IPS-NIHi11 (cell line): ENCODE measurements at places on chromosomes 11 and 22.
A peak's percentile ranks its signal among the peaks of the same experiment; 100 is the strongest.

GRCh38 chr22:29530716-29531115, 22.8 kb downstream of the THOC5 start:
- no peak for DNase-seq

GRCh38 chr22:27792452-27793161, 8.9 kb downstream of the MN1 start:
- DNase-seq, result no peak

GRCh38 chr11:100273066-100273815, 413.8 kb upstream of the ARHGAP42 start:
- no peak for DNase-seq

GRCh38 chr11:58485961-58486360, 21.9 kb downstream of the OR5B21 start:
- no peak for DNase-seq

DNA sequence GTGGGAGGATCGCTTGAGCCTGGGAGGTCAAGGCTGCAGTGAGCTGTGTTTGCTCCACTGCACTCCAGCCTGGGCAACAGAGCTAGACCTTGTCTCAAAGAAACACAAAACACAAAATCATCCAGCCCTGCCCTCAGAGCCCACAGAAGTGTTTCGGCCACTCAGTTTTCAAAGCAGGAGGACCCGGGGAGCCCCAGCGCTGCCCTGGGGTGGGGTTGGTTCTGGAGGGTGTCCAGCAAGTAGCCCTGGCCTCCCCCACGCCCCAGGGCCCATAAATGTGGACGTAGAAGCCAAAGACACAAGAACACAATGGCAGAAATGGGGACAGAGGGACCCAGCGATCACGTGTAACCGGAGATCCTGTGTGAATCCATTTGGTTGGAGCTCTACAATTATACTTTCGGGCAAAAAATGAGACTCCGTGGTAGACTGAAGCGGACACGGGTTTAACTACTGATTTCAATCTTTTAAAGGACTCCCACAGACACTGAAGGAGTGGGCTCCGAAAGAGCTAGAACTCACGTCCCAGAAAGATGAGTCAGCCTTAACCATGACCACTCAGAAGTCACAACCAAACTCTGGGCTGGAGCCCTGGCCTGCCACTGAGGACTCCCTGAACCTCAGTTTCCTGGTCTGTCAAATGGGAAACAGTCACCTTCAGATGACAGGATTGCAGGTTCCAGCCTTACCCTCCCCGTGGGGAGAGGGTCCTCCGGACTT, 9.0 kb upstream of the CYTH4 start:
- no peak for DNase-seq

DNA sequence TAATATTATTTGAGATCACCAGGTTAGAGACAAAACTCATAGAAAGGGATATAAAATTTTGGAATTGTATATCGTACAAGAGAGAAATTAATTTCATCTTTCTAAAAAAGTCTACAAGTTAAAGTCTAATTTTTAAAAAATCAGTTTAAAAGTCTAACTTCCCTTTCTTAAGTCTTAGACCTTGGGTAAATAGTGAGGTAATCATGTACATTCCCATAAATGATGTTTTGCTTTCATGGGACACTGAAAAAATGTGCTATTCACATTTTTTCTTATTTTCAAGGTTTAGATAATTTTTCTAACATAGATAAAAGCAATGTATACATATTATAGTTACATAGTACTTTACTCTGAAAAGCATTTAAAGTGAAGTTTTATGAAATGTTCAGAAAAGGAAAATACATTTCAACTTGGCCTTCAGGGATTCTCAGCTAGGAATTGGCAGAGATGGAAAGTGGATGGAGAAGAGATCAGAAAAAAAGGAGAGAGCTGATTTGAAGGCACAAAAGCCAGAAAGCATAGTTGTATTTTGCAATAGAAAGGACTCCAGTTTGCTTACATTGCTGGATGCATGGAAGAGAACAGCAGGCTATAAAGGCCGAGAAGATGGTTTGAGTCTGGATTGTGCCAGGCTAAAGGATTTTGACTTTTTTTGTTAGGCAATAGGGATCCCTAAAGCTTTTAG, 194.0 kb downstream of the CASP12 start:
- no peak for DNase-seq

DNA sequence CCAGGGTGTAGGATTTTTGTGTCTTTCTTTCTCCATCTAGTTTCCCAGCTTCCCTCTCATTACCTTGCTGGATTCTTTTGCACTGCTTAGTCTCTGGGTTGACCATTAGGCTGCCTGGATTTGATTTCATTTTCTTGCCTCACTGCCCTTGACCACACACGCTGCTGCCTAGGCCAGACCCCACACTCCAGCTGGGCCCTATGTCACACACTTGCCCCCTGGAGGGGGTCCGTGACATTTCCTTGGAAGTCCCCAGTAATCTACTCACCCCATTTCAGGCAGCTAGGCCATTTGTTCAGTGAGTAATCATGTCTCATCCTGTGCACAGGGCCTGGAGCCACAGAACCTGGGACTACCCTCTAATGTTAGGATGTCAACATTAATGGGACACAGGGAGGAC, 81.9 kb upstream of the SPON1 start:
- no peak for DNase-seq

GRCh38 chr22:23400286-23400981, 179.7 kb downstream of the IGLL1 start:
- DNase-seq, result no peak

GRCh38 chr11:118207079-118207478, 17.7 kb downstream of the JAML start:
- DNase-seq, result no peak

GRCh38 chr11:977830-978720, 52.4 kb downstream of the AP2A2 start:
- DNase-seq, result no peak

DNA sequence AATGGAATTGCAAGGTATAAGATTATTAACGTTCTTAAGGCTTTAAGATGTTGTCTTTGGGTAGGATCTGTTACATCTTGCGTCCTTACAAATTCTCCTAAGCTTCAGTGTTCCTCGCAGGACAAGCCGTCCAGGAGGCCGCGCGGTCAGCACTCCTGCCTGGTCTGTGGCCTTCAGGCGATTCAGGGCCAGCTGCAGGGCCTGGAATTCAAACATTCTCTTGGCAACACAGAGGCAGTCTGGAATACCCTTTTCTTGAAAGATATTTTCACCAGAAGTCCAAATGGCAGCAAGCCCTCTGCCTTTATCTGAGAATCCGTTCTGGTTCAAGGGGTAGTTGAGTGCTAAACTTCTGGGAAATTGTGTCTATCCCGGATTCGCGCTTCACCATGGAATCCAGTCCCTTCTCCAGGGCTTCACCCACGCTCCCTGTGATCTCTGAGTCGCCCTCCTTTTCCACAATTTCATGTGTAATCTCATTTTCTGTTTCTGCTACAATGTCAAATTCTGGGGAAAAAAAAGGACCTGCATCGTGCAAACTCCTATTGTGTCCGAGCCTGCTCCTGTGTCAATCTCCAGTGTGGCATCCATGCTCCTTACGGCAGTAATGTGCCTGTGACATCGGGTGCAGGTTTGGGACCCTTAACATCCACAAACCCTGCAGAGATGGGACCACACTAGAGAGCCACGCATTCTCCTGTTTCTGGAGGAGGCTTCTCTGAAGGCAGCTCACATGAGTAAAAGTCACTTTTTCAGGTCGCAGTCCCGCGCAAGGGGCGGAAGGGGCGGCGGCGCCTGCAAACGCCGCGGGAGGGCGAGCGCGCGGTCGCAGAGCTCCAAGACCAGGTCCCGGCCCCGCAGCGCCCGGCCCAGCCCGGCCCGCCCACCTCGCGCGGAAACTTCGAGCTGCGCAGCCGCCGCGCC, 25.4 kb upstream of the SORL1 start:
- peak; percentile 82 for DNase-seq

DNA sequence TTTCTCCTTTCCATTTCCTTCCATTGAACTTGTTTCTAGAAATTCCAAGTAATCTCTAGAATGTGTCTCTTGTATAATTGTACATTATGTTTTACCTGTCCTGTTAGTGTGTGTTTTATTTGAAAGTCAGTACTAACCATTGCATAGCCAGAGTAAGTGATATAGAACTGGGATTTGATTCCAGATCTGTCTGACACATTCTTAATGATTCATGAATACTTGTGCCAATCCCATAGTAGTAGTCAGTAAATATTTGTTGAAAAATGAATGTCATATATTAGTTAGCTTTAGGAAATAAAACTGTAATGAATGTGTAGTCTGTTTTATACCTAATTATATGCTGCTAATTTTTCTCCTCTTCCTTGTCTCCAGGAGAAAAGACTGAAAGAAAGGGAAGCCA, 186.9 kb downstream of the DDX10 start:
- no peak for DNase-seq

- DNase-seq, result peak; percentile 53
These were observed 2.9 kb downstream of the PKNOX2 start for GRCh38 chr11:125167292-125167953.

- peak; percentile 61 for DNase-seq
These were observed 4.6 kb downstream of the FGF4 start for GRCh38 chr11:69770540-69770939.

DNA sequence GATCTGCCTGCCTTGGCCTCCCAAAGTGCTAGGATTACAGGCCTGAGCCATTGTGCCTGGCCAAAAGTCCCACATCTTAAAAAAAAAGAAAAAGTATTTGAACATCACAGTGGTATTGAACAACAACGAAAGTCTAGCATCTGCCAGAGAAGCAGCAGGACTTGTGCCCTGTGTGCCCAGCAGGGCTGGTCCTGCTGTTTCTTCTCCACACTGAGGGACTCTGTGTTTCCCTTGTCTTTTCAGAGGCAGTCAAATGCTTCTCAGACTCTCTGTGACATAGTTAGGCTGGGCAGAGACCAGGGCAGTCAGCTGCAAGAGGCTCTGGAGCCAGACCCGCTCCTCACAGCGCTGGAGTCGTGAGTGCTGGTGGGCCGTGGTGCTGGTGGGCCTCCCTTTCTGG, 56.2 kb downstream of the SBF1 start:
- no peak for DNase-seq

GRCh38 chr11:16825101-16825500, 86.7 kb downstream of the C11orf58 start:
- DNase-seq, result no peak
